ENCODE measurements at places on chromosomes 7 and 10. TPM values are rescaled to one million over a fixed set of nuclear protein-coding genes. Genes with fewer than 3 reads are reported as not detected.

SLC13A4 gene
- 1.9 TPM for total RNA-seq

GRCh38 chr10:8614054-8614565 lies 559.6 kb downstream of the GATA3 start:
- H3K27ac ChIP-seq: no peak overlapping the region
- no peak for DNase-seq
- H3K4me3 ChIP-seq: no peak overlapping the region

DNA sequence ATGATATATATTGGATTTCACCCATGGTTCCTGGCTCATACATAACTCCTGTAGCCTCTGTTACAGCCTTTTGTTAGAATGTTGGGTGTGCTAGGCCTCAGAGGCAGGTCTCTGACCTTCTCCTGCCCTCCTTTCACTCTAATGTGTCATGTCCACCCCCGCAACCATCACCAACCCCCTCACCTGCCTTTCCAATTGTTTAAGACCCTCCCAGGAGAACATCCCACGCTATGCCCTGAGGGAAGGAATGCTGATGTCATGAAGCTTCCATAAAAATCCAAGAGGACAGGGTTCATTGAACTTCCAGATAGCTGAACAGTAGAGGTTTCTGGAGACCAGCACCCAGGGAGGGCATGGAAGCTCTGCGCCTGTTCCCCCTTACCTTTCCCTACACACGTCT lies 30.8 kb upstream of the C10orf67 start:
- H3K27me3 ChIP-seq: no peaks in the 10 kb centered on the region
- no peak for DNase-seq
- no peak overlapping the region for H3K4me3 ChIP-seq
- H3K4me1 ChIP-seq: peaks cover 9% of the 10 kb centered on the region
- no peak overlapping the region for H3K27ac ChIP-seq

C10orf62 gene
- total RNA-seq: not detected

DNA sequence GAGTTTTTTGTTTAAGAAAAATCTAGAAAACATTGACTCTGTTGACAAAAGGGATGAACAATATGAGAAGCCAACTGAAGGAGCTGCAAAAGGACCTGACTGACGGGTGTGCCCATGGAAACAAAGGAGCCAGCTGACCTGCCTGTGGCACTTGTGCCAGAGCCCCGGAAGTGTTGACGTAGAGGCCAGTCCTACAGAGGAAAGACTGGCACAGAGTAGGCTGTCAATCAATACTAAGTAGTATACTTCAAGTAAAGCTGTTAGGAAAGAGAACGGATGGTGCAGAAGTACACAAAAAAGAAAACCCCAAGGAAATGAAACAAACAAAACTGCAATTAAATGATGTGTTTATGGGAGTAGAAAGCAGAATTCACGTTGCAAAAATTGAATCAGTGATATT lies 19.0 kb upstream of the ABI1 start:
- peaks cover 4% of the 10 kb centered on the region for H3K4me1 ChIP-seq
- H3K4me3 ChIP-seq: no peak overlapping the region
- no peak for DNase-seq
- no peaks in the 10 kb centered on the region for H3K36me3 ChIP-seq
- no peaks in the 10 kb centered on the region for H3K27me3 ChIP-seq
- H3K27ac ChIP-seq: no peak overlapping the region

GRCh38 chr7:141659501-141659900 lies 42.5 kb downstream of the DENND11 start:
- no peak for DNase-seq
- peaks cover 11% of the 10 kb centered on the region for H3K4me1 ChIP-seq
- peaks cover 84% of the 10 kb centered on the region for H3K36me3 ChIP-seq
- no peak overlapping the region for H3K4me3 ChIP-seq
- H3K27ac ChIP-seq: peak overlapping the region; percentile 30

DNA sequence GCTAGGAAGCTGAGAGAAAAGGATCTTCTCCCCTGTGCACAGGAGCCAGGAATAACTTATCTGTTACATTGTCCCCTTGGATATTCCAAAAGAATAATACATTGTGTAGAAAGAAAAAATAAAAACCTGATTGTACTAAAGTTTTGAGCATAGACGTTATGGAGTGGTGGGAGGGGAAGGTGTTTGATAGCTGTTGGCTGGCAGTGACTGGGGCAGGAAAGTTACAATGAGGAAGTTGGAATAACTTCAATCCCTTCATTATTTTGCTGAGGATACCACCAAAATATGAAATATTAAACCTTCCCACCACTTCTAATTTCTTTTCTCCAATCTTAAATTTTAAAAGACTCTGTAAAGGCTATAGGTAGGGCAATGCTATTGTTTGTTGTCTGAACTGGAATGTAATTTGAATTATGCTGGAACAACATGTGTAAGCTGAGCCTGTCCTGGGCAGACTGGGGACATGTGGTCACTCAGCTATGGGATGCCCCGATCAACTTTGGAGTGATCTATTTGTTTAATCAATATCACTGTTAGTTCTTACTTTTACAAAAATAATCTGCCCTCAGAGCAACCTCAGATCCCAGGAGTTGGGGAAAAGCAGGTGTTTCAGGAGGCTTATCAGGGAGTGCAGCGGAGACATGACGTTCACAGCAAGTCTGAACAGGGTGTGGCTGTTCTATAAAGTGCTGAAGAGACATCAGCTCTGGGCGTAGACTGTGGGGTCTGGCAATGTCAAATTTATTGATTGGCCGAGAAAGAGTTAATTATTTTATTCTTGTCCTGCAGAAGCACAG lies 20.8 kb downstream of the CYP3A43 start:
- peaks cover 7% of the 10 kb centered on the region for H3K4me1 ChIP-seq
- no peak overlapping the region for H3K4me3 ChIP-seq
- H3K27ac ChIP-seq: no peak overlapping the region
- DNase-seq: no peak
- no peaks in the 10 kb centered on the region for H3K36me3 ChIP-seq

DNA sequence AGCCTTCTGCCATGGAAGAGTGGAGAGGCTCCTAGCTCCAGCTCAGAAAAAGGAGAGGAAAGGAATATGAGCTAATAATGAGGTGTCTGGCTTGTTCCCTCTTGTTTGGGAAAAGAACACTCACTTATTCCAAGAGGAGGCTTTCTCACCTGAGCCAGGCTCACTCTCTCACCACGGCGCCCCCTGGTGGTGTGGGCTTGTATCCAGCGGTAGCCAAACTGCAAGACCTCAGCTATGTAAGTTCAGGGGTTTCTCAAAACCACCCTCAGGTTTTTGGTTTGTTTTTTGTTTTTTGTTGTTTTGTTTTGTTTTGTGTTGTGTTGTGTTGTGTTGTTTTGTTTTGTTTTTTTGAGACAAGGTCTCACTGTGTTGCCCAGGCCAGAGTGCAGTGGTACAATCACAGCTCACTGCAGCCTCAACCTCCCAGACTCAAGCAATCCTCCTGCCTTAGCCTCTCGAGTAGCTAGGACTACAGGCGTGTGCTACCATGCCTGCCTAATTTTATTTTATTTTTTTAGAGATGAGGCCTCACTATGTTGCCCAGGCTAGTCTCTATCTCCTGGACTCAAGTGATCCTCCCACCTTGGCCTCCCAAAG lies 124.0 kb downstream of the TMEM130 start:
- H3K27me3 ChIP-seq: no peaks in the 10 kb centered on the region

DNA sequence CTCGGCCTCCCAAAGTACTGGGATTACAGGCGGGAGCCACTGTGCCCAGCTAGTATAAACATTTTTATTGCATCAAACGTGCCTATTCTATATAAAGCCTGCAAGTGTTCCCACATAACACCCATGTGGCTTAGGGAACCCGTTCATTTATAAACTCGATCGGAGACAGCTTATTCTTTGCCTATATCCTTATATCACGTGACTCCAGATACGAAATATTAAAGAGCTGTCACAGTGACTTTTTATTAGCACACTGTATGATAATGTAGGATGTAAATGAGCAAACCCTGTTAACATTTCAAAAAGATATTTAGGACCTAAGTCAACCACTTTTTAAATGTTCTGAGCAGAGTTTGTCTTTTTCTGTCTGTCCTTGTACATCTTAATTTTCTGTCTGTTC lies 642.9 kb upstream of the ADARB2 start:
- no peaks in the 10 kb centered on the region for H3K36me3 ChIP-seq
- H3K4me3 ChIP-seq: no peak overlapping the region
- no peak for DNase-seq
- no peak overlapping the region for H3K27ac ChIP-seq
- no peaks in the 10 kb centered on the region for H3K27me3 ChIP-seq

Data from esophagus squamous epithelium (tissue), 5 donors.